ENCODE measurements at places on chromosomes 6 and 20.

GRCh38 chr6:38588631-38589366 lies 50.9 kb downstream of the BTBD9 start:
- no peak for DNase-seq
- no peak overlapping the region for H3K27ac ChIP-seq
- no peaks in the 10 kb centered on the region for H3K27me3 ChIP-seq

DNA sequence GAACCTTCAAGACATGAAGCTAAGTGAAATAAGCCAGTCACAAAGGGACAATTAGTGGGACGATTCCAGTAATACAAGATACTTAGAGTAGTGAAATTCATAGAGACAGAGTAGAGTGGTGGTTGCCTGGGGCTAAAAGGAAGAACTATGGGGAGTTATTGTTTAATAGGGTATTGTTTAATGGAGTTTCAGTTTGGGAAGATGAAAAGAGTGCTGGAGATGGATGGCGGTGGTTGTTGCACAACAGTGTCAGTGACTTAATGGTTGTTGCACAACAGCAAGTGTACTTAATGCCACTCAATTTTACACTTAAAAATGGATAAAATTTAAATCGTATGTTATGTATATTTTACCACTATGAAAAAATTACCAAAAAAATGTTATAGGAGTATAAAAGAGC lies 209.7 kb upstream of the TENT5A start:
- H3K4me3 ChIP-seq: no peak overlapping the region
- no peaks in the 10 kb centered on the region for H3K27me3 ChIP-seq
- DNase-seq: no peak
- H3K4me1 ChIP-seq: no peaks in the 10 kb centered on the region
- H3K36me3 ChIP-seq: no peaks in the 10 kb centered on the region

- H3K27ac ChIP-seq: no peak overlapping the region
- no peaks in the 10 kb centered on the region for H3K36me3 ChIP-seq
- no peak overlapping the region for H3K4me3 ChIP-seq
- no peaks in the 10 kb centered on the region for H3K27me3 ChIP-seq
- no peak for DNase-seq
Measured at GRCh38 chr6:126766820-126767219, 351.7 kb upstream of the RSPO3 start.

DNA sequence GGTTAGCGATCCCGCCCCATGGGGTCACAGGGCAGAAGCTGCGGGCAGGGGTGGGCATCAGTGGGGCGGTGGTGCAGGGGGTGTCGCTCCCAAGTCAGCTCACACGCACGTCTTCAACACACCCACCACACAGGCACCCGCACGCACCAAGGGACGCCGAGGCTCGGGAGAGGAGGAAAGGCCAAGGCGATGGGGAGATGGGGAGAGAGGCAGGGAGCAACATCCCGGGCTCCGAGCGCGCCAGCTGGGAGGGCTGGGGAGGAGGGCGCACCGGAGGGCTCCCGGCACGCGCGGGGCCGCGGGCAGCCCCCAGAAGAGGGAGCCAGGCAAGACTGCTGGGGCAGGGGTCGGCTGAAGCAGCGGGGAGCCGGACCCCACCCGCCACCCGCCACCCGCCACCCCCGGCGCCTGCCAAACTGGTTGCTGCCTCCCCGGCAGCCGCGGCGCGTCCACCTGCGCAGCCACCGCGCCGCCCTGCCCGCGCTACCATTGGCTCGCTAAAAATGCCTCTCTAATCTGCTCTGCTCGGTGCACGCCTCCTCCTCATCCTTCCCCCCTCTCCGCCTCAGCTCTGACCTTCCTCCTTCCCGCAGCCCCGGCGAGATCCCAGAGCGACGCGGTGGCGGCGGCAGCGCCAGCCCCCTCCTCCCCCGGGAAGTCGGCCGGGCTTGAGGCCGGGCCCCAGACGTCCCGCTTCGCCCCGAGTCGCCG lies at the start of gene PACSIN1:
Gene PACSIN1, plus strand, starts transcription at position 546 of the 711 bp plus-strand sequence. CDS start 60,230 bp downstream, outside the sequence.
- H3K4me1 ChIP-seq: peaks cover 11% of the 10 kb centered on the region
- peak within 1 kb of the TSS; percentile 44 for H3K4me3 ChIP-seq
- no peaks in the 10 kb centered on the region for H3K36me3 ChIP-seq

DNA sequence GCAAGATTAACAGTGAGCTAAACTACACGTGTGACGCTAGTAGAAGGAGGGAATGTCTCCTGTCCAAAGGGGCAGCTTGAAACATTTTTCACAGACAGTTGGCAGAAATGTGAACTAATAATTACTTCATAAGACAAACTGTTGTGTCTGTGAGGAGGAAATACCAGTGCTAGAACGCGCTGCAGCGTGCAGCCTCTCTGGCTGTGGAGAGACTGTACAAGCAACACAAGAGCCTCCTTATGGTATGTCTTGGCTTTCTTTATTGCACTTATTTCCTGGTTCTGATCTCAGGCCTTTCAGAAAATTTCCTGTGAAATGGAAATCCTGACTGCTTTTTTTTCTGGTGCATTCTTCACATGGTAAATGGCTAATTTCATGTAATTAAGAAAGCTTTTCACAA lies 25.3 kb upstream of the TIAM2 start:
- no peak overlapping the region for H3K4me3 ChIP-seq
- H3K4me1 ChIP-seq: no peaks in the 10 kb centered on the region
- H3K27ac ChIP-seq: no peak overlapping the region
- no peak for DNase-seq
- H3K27me3 ChIP-seq: no peaks in the 10 kb centered on the region
- no peaks in the 10 kb centered on the region for H3K36me3 ChIP-seq

DNA sequence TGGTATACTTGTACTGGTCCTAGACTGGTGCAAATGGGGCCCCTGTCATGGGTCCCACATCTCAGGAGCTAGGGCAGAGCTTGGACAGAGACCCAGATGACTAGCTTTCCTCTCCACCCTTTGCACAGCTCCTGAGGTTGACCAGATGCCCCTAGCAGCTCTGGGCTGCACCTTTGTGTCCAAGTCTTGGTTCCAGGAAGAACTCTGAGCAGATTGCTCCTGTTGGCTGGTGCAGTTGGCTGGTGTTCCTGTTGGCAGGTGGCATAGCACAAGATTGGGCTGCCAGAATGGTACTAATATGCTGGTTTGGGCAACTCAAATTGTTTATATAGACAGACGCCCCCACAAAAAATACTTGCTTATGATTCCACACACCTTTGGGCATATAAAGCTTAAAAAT lies 89.4 kb upstream of the EZR start:
- H3K4me3 ChIP-seq: no peak overlapping the region
- DNase-seq: no peak
- no peak overlapping the region for H3K27ac ChIP-seq

GRCh38 chr6:124963416-124963785 lies 1.2 kb downstream of the RNF217 start:
- no peaks in the 10 kb centered on the region for H3K36me3 ChIP-seq
- no peaks in the 10 kb centered on the region for H3K27me3 ChIP-seq
- peak overlapping the region; percentile 76 for H3K4me3 ChIP-seq

DNA sequence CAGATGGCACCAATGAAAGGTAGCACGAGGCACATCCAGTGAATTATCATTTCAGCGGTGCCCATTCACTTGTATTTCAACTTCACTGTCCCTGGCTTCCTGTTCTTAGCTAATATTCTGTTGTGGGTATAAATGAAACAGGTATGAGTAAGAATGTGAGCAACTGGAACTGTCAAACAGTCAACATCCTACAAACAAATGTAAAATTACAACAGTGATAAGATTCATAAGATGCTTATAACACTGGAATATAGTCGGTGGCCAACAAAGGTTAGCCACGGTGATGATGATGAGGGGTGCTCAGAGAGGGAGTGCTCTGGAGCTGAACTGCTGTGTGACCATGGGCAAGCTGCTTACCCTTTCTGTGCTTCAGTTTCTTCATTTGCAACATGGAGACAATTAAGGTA lies 74.9 kb upstream of the TOX2 start:
- DNase-seq: no peak
- no peaks in the 10 kb centered on the region for H3K36me3 ChIP-seq
- no peak overlapping the region for H3K4me3 ChIP-seq
- no peak overlapping the region for H3K27ac ChIP-seq
- no peaks in the 10 kb centered on the region for H3K4me1 ChIP-seq
- H3K27me3 ChIP-seq: no peaks in the 10 kb centered on the region

DNA sequence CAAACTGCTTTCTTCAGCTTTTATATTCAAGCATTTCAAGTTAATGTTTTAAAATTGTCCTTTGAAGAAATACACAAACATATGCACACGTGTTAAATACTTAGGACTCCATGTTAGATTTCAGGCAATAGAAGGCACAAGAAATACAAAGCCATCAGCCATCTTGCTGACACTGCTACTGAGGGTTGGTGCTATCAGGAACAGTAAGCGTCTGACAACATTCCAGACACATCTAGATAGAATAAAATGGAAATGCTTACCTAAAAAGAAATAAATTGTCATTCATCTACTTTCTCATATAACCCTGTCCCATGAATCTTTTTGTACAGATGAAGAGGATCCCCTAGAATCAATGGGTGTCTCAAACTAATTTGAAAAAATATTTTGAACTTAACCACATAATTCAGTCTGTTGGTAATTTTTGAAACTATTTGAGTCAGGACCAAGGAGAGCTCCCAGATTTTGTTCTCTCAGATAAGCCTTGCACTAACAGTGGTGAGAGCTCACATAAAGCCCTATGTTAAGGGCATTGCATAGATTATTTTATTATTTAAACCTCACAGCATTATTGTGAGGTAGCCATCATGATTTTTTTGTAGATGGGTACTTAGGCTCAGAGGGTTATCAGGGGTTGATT lies 631.1 kb upstream of the POU3F2 start:
- no peaks in the 10 kb centered on the region for H3K27me3 ChIP-seq
- no peak overlapping the region for H3K27ac ChIP-seq
- H3K4me3 ChIP-seq: no peak overlapping the region
- peak; percentile 49 for DNase-seq
- no peaks in the 10 kb centered on the region for H3K36me3 ChIP-seq
- H3K4me1 ChIP-seq: no peaks in the 10 kb centered on the region

DNA sequence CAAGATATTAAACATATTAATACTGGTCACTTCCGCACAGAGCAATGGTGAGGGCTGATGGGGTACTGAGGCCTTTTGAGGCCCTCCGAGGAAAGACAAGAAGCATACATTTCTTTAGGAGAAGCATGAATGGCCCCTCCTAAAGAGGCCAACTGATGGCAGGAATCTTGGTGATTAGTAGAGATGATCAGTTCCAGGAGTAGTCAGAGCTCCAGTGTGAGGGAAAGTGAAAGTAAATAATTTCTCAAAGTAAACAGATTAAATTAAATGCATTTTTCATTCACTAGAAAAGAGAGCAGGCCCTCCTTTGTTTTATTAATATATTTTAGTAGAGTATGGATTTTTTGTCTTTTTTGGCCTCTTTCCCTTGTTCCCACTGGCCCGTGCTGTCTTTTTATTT lies 38.2 kb downstream of the NOX3 start:
- DNase-seq: no peak
- H3K27ac ChIP-seq: no peak overlapping the region
- peaks cover 4% of the 10 kb centered on the region for H3K4me1 ChIP-seq
- no peaks in the 10 kb centered on the region for H3K36me3 ChIP-seq
- no peak overlapping the region for H3K4me3 ChIP-seq
- no peaks in the 10 kb centered on the region for H3K27me3 ChIP-seq

GRCh38 chr6:25237579-25237978 lies 41.6 kb upstream of the CARMIL1 start:
- H3K27ac ChIP-seq: no peak overlapping the region
- no peaks in the 10 kb centered on the region for H3K36me3 ChIP-seq
- no peaks in the 10 kb centered on the region for H3K27me3 ChIP-seq
- no peaks in the 10 kb centered on the region for H3K4me1 ChIP-seq

DNA sequence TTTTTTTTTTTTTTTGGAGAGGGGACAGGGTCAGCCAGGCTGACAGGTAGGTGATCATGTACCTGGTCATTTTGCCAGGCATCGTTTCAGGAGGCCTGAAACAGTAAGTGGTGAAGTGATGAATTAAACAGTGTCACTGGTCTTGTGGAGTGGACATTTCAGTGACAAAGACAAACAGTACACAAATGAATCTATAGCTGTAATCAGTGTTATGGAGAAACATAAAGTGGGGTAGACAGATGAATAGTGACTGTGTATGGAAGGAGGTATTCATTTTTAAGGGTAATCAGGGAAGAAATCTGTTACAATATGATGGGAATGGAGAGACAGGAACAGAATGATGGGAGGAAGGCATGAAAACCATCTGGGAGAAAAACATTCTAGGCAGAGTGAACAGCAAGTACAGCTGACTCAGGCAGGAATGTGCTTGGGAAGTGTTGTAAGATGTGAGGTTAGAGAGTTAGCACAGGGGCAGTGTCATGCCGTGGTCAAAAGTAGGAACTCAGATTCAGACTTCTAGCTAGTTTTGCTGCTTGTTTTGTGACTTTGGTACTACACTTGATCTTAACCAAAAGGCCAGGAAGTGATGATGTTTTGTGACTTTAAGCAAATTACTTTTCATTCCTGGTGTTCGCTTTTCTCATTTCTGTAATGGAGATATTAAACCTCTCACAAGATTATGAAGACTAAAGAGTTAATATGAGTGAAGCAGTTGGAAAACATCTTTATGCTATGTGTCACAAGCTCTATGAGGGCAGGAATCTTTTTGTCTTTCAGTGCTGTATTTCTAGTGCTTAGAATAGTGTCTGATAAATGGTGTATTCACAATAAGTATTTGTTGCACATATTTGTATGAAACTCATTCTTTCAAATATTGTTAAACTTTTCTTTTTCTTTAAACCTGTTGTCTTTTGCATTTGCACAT lies 43.4 kb downstream of the QKI start:
- H3K36me3 ChIP-seq: peaks cover 94% of the 10 kb centered on the region
- peaks cover 7% of the 10 kb centered on the region for H3K4me1 ChIP-seq
- DNase-seq: no peak
- no peak overlapping the region for H3K4me3 ChIP-seq
- H3K27ac ChIP-seq: no peak overlapping the region

- no peaks in the 10 kb centered on the region for H3K36me3 ChIP-seq
- no peaks in the 10 kb centered on the region for H3K27me3 ChIP-seq
- peaks cover 3% of the 10 kb centered on the region for H3K4me1 ChIP-seq
Measured at GRCh38 chr6:133705731-133706130, 183.2 kb upstream of the TCF21 start.

- H3K4me3 ChIP-seq: no peak overlapping the region
- no peaks in the 10 kb centered on the region for H3K4me1 ChIP-seq
- DNase-seq: no peak
- no peaks in the 10 kb centered on the region for H3K27me3 ChIP-seq
- H3K36me3 ChIP-seq: no peaks in the 10 kb centered on the region
Measured at GRCh38 chr6:38584731-38585130, 55.0 kb downstream of the BTBD9 start.

DNA sequence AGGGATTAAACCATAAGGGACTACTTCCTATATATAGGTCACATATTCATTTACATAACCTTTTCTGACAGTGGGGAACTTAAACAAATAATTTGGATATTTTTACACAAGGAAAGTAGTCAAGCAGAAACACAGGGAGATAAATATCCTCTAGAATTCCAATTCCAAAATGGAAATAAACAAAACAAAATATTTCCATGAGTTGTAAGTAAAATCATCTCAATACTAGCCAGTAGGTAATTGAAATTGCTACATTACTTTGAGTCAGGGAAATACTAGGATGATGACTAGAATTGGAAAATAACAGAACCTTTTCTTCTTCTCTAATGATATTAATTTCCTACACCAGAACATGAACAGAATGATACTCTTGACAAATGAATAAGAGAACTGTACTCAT lies 1308.1 kb upstream of the GJE1 start:
- no peak for DNase-seq
- no peaks in the 10 kb centered on the region for H3K36me3 ChIP-seq
- H3K27ac ChIP-seq: no peak overlapping the region
- H3K4me1 ChIP-seq: no peaks in the 10 kb centered on the region

Data from neuronal stem cell (in vitro differentiated cells).